ENCODE measurements at places on chromosomes 7 and 10. TPM values are rescaled to one million over a fixed set of nuclear protein-coding genes. Genes with fewer than 3 reads are reported as not detected.

- no peaks in the 10 kb centered on the region for H3K36me3 ChIP-seq
- H3K27me3 ChIP-seq, result no peaks in the 10 kb centered on the region
- DNase-seq, result no peak
- H3K27ac ChIP-seq, result no peak overlapping the region
- H3K4me1 ChIP-seq, result no peaks in the 10 kb centered on the region
- H3K4me3 ChIP-seq, result no peak overlapping the region
Observed at GRCh38 chr7:46133751-46134150, 212.7 kb upstream of the IGFBP3 start.

DNA sequence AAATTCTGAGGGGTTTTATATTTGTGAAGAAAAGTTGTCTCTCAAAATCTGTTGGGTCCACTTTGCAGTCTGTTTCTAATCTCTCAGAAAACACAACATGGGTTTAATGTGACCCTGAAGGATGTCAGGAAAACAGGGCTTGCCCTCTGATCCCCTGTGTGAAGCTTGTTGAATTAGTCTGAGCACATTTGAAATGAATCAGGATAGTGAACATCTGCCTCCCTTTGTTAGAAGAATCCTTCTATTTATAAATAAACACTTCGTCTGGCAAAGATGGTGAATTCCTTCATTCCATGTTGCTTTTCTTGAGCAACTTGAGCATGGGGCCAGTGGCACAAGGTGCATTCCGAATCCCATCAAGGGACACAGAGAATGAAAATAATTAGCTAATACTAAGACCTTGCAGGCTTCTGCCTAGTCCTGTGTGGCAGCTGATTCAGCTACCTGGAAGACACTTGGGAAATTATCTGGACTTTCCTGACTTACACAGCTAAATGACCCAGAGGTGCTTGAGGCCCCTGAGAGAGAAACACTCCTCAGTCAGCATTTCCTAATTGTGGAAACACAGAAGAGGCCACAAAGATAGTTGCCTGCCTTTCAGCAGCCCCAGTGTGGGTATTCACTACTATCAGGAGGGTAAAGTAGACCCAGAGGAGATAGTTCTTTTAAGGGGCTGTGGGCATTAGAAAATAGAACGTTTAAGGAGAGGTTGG lies 305.5 kb downstream of the C7orf25 start:
- no peaks in the 10 kb centered on the region for H3K36me3 ChIP-seq
- no peaks in the 10 kb centered on the region for H3K27me3 ChIP-seq
- H3K4me3 ChIP-seq, result no peak overlapping the region
- no peak overlapping the region for H3K27ac ChIP-seq

GRCh38 chr10:83691791-83692596 lies 447.3 kb upstream of the GHITM start:
- H3K4me1 ChIP-seq, result no peaks in the 10 kb centered on the region
- no peak overlapping the region for H3K4me3 ChIP-seq
- no peaks in the 10 kb centered on the region for H3K27me3 ChIP-seq

DNA sequence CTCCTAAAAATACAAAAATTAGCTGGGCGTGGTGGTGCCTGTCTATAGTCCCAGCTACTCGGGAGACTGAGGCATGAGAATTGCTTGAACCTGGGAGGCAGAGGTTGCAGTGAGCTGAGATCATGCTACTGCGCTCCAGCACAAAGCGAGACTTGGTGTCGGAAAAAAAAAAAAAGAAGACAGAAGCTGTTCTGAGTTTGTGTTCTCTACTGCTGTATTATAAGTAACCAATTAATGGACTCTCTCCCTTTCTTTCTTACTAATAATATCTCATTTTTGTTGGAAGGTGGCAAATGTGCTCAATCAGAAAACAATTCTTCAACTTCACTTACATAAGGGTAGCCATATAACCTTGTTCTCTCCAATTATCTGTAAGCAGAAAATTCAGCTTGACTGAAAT lies 7.4 kb downstream of the NT5C3A start:
- H3K36me3 ChIP-seq, result no peaks in the 10 kb centered on the region
- no peaks in the 10 kb centered on the region for H3K27me3 ChIP-seq
- H3K4me1 ChIP-seq, result peaks cover 51% of the 10 kb centered on the region
- peak overlapping the region; percentile 10 for H3K27ac ChIP-seq
- no peak overlapping the region for H3K4me3 ChIP-seq

GRCh38 chr10:3426190-3426845 lies 253.7 kb upstream of the PITRM1 start:
- no peak for DNase-seq
- no peaks in the 10 kb centered on the region for H3K36me3 ChIP-seq
- no peak overlapping the region for H3K27ac ChIP-seq
- no peaks in the 10 kb centered on the region for H3K27me3 ChIP-seq
- peaks cover 5% of the 10 kb centered on the region for H3K4me1 ChIP-seq

The CLEC5A gene
- not detected for polyA plus RNA-seq
